Activated CD4-positive, alpha-beta memory T cell treated with anti-CD3 and anti-CD28 coated beads for 36 hours (primary cell): ENCODE measurements at places on chromosomes 3 and 15. TPM values are rescaled to one million over a fixed set of nuclear protein-coding genes. Genes with fewer than 3 reads are reported as not detected.

DNA sequence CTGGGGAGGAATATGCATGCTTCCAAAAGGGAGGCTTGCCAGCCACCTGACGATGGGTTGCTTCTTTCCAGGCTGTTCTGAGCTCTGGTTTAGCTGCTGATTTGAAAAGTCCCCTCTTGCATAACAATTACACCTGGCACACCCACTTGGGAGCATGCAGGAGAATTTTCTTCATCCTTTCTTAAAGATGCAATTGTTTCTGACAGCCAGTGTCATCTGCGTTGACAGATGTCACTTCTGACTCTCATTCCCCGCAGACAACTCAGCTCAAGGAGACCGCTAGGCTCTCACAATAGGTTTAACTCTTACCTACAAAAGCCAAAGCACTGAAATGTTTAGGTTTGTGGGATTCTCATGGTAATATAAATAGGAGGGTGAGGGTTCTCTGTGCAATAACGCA is 185.6 kb upstream of the SYNPR start:
- DNase-seq: no peak

The SH3GL3 gene
- not detected for total RNA-seq

DNA sequence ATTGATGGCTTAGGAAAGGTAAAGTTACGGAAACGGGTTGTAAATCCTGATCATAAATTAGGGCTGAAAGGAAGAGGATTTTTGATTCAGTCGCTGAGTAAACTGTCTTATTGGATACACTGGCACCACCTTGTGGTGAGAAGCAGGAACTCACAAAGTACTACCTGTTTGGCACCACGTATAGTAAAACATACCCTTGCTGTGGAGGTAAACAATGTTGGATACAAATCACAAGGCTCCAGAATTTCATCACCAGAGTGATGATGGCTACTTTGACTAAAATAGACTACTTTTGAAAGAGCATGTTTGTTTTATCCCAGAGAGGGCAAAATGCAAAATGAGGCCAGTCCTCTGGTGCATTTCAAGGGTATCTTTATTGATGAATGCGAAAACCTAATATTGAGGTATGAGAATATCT is 216.9 kb downstream of the IGSF11 start:
- DNase-seq: peak; percentile 38

DNA sequence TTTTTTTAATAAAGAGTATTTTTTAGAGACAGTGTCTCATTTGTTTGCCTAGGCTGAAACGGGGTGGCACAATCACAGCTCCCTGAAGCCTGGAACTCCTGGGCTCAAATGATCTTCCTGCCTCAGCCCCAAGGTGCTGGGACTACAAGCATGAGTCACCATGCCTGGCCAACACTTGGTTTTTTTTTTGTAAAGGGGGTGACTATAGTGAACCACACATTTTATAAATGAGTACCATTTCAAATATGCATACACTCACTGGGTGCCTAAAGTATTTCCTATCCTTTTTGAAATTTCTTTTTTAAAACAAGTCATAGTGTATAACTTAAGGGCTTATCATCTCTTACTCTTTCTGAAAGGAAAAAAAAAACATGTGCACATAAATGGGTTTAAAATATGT is 325.2 kb upstream of the MEIS2 start:
- no peak for DNase-seq

DNA sequence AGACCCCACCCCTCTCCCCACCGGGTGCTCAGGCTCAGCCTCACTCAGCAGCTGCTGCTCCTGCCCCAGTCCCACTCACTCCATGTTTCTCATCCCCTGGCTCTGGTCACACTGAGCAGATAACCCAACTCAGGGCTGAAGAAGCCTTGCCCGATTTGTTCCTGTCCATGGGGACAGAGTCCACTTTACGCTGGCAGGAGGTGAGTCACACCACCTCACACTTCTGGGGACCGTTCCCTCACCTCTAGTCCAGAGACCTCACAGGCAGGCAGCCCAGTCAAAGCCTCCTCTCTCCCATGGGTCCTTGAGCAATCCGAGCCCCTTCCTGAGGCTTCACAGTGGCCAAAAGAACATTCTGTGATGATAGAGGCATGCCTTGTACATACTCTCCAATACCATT is 1.4 kb downstream of the CIDEC start:
- DNase-seq: no peak

- DNase-seq: no peak
These were observed 16.7 kb upstream of the CCDC174 start for GRCh38 chr3:14634763-14635400.

The PCOLCE2 gene
- total RNA-seq: 0.57 TPM

DNA sequence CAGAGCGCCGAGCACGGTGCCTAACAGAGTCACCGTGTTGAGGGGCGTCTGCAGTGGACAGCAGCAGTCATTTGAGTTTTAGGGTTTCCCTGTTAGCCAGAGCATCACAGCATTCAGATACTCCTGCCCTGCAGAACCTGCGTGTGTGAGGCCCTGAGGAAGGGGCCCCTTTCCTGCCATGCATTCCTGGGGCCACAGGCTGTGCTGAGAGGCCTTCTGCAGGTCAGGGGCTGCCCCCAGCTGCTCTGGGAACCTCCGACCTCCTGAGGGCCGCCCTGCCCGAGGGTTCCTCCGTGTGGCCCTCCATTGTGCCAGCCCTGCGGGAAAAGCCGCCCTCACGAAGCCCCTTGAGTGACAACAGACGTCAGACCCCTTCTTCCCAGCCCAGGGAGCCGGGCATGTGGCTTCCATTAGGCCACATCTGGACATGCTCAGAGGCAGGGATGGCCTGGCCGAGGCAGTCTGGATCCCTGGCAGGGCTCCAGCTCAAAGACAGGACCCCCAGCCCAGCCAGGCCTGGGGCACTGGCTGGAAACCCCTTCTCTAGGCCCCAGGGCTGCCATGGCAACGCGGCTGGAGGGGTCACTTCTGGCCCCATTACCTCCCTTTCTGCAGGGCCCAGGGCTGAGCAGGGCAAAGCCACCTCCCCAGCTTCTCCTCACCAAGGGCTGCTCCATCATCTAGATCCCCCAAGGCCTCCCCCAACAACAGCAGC is 25.3 kb downstream of the FBLN2 start:
- DNase-seq: no peak

GRCh38 chr3:15630646-15631350 is 29.3 kb downstream of the BTD start:
- no peak for DNase-seq

GRCh38 chr15:55710286-55710685 is 32.7 kb downstream of the PRTG start:
- no peak for DNase-seq

The ONECUT1 gene
- not detected for total RNA-seq

GRCh38 chr3:15029625-15030024 is 35.5 kb downstream of the MRPS25 start:
- DNase-seq: no peak

GRCh38 chr3:100954199-100954935 is 38.9 kb downstream of the ABI3BP start:
- DNase-seq: no peak

The P3H2 gene
- total RNA-seq: not detected

GRCh38 chr3:72597756-72598195 is 250.5 kb downstream of the SHQ1 start:
- DNase-seq: no peak

GRCh38 chr15:48785195-48785594 is 25.7 kb downstream of the CEP152 start:
- DNase-seq: no peak

GRCh38 chr3:137039570-137039969 is 81.8 kb downstream of the IL20RB start:
- DNase-seq: no peak

The SLC15A2 gene
- 1.1 TPM for total RNA-seq

DNA sequence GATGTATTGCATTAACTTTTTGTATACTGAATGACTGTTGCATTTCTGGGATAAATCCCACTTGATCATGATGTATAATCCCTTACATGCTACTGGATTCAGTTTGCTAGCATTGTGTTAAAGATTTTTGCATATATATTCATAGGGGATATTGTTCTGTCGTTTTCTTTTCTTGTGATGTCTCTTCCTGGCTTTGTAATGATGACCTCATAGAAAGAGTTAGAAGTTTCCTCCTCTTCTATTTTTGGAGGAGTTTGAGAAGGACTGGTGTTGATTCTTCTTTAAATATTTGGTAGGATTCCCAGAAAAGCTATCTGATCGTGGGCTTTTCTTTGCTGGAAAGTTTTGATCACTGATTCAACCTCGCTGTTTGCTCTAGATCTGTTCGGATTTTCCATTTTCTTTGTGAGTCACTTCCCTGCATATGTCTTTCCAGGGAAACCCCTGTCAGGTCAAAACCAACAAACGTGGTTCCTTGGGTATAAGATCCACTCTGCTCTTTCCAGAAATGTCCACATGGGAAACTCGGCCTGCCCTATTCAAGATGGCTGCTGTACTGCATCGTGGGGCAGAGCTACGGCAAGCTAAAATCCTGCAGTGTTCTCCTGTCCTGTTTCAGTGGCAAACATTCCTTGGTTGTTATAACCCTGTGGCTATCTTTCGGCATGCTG is 120.4 kb downstream of the GABRG3 start:
- no peak for DNase-seq

The RAB6B gene
- total RNA-seq: 2.7 TPM

DNA sequence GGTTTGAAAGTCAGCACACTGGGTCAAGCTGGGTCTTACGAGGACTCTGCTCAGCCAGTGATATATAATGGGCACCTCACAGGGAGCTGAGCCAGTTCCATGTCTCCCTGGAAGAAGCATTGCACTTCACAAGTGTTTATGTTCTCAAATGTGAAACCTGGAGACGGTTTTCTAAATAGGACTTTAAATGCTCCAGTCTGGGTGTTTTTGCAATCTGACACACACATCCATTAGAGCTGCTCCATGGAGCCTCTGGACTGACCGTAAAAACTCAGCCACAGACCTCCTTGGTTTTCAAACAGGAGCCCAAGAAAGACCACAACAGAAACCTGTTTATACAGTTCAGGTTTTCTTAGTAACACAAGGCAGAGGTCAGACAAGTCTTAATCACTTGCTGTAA is 201.3 kb upstream of the LRIG1 start:
- DNase-seq: no peak

GRCh38 chr3:143084856-143085731 is 34.5 kb upstream of the CHST2 start:
- peak; percentile 36 for DNase-seq

GRCh38 chr15:78461171-78461888 is 23.3 kb downstream of the IREB2 start:
- no peak for DNase-seq

DNA sequence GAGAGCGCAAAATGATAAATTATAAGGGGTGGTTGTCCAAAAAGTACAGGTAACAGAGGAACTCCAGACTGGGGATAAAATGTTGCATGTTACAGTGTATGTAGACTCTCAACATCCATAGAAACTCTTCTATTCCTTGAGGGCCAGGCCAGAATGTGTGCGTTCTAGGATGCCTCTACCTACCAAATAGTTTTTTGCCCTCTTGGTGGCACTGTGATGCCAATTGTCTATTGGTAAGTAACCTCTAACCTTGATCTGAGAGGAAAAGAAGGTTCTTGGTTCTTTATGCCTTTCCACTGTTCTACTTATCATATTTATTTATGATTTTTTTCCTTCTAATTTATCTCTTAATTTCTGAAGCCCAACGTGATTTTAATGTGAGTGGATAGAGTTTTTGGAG is 424.6 kb downstream of the GRM7 start:
- DNase-seq: no peak

The TMEM158 gene
- total RNA-seq: not detected

DNA sequence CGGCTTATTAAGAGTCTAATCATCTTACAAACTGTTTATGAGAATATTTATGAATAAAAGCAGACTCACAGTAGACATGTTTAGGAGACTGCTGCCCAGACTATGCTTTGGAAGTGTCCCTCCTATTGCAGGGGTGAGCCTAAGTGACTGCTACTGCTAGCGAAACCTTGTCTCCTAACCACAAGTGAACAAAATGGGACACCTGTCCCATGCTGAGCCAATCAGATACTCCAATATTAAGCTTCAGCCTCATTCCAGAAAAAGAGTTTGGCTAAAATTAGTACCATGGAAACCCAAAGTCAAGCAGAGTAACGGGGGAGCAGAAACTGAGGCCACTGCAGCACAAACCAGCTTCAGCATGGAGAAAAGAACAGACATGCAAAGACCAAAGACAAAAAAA is 4.6 kb downstream of the DENND6A start:
- DNase-seq: no peak

DNA sequence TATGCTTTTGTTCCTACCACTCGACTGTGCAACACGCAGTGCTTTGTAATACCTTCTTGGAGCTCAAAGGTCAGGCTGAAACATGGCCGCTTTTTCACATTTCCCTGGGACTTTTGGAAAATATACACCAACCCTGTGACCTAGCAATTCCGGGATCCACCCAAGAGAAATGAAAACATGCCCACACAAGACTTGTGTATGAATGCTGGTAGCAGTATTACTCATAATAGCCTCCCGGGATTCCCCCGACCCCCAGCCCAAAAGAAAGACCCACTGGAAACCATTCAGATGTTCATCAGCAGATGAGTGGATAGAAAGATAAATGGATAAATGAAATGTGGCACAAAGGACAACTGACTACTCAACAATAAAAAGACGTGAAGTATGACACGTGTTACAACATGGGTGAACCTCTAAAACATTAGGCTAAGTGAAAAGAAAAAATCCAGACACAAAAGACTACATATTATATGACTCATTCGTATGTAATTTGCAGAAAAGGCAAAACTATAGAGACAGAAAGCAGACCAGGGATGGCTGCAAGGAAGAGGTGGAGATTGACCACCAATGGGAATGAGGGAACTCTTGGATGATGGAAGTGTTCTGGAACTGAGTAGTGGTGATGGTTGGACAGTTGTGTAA is 104.1 kb downstream of the PGPEP1L start:
- peak; percentile 34 for DNase-seq

GRCh38 chr15:74807282-74807681 is 5.4 kb upstream of the LMAN1L start:
- DNase-seq: no peak

DNA sequence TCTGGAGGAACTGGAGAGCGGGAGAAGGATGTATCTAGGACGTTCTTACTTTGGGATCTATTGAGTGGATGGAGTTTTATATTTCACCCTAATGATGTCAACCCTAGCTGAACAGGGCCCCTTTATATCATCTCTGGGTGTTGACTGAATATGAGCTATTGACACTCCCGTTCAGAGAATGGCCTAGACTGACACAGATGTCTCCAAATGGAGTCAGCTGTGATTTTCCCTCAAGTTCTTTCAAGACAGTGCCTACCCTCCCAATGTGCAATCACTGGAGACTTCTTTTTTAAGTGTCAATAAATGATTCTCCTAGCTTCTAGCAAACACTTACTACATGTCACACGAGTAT is 63.8 kb downstream of the FRMD4B start:
- no peak for DNase-seq

GRCh38 chr15:51780636-51781035 is 29.2 kb downstream of the TMOD2 start:
- DNase-seq: no peak

- peak; percentile 45 for DNase-seq
These were observed 23.1 kb upstream of the GPR171 start for GRCh38 chr3:151226088-151226563.
